ENCODE measurements at places on chromosomes 13 and 19.
A peak's percentile ranks its signal among the peaks of the same experiment; 100 is the strongest.

DNA sequence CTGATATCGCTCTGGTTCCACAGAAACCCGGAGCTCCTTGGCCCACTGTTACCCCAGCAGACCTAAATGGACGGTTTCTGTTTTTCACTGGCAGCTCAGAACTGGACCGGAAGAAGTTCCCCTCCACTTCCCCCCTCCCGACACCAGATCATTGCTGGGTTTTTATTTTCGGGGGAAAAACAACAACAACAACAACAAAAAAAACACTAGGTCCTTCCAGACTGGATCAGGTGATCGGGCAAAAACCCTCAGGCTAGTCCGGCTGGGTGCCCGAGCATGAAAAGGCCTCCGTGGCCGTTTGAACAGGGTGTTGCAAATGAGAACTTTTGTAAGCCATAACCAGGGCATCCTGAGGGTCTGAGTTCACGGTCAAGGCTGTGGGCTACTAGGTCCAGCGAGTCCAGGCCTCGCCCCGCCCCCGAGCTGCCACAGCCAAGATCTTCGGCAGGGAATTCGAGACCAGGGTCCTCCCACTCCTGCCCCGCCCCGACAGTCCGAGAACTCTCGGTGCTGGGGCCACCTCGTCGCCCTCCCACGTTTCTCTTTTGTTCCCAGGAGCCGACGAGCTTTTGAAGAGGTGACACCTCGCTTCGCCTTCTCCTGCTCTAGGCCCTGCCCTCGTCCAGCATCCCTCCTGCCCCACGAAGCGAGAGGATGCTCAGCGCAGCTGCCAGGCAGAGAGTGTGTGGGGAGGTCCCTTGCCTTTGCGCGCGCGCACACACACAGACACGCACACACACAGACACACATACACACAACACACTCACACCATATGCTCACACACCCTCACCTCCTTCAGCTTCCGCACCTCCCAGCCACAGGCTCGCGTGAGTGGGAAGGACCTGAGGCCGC is 8.8 kb downstream of the ZIC2 start:
- no peak for DNase-seq

DNA sequence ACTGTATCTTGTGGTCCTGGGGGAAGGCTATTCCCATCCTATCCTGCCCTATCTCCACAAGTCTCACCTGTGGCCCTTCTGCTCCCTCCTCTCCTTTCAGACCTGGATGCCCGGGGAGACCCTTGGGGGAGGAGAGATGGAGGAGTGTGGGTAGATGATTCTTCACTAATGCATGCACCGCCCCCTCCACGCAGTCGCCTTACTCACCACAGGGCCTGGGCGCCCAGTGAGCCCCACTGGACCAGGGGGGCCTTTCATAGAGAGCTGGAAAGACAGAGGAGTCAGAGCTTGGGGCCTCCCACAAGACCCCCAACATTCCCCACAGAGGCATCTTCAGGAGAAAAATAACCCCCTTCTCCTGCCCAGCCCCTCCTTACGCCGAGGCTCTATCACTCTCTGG is 14.3 kb downstream of the COL5A3 start:
- DNase-seq = no peak

DNA sequence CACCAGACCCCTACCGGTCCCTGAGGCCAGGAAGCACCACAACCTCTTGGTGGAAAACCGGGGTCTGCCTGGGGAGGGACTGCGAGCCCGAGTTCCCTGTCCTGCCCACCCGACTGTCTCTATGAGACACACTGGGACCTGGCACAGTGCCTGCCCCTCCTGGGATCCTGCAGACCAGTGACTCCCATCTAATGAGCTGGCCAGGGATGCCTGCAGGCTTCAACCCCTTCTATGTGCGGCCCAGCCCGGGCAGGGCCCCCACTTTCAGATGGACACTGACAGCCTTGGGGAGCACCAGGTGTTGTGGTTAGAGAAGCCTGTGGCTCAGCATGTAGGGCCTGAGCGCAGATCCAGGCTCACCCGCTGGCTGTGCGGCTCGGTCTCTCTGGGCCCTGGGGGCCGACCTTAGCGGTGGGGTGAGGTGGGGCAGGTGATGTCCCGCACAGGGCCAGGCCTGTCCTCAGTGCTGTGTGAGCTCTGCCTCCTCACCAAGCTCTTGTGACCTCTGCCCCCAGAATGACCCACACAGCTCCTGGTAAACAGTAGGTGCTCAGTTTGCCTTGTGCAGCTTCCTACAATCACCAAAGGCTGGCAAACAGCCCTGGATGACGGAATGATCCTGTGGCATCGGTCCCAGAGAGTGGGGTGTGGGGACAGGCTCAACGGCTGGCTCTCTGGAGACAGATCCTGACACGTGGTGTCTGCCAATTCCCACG is 17.9 kb upstream of the CACTIN start:
- DNase-seq = no peak

DNA sequence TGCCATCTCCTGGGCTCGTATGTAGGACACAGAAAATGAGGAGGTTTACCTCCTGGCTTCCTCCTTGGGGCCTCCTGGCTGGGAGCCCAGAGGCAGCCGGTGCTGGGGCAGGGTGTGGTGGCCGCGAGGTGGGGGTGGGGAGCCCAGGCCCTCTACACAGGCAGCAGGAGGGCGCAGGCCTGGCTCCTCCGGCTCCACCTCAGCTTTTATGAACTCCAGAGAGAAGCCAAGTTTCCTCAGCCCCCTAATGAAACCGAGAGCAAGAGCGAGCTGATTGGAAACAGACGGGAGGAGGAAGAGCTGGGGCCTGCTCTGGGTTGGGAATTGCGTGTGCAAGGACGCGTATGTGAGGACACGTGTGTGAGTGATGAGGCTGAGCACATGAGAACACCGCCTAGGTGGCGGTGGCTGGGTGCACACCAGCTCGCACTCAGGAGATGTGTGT is 23.1 kb downstream of the LYL1 start:
- no peak for DNase-seq

GRCh38 chr19:41415154-41415571 is 12.0 kb downstream of the B3GNT8 start:
- DNase-seq = no peak

- peak; percentile 75 for DNase-seq
These were observed 20.8 kb downstream of the NOVA2 start for GRCh38 chr19:45952686-45953505.

- DNase-seq = no peak
These were observed 139.4 kb downstream of the SIPA1L3 start for GRCh38 chr19:38046254-38047048.

DNA sequence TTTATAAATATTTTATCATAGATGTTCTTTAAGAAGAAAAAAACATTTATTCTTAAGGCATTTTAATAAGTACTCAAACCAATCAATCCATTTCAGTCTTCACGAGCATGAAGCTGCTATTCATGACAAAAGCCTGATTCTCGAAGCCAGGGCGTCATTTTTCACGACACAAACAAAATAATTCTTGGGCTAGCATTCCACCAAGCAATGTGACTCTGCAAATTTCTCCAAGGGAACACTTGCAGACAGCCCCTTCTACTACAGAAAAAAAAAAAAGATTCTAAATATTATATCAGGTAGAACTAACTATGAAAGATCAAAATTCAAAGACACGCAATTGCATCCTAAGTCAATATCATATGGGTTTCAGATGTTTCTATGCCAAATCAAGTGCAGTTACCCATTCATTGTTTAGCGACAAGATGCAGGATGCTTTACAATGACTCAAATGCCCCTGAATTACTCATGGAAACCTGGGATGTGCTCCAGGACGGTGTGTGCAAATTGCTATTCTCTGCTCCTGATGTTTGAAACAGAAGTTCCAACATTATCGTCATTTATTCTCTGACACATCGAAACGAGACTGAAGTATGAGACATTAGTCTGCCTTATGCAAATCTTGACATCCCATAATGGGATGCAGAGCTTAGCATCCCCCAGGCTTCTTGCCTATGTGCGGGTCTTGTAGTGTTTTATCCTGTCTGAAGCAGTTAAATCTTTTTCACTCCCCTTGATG is 517.7 kb downstream of the MYO16 start:
- DNase-seq = no peak

- no peak for DNase-seq
These were observed 15.1 kb downstream of the CC2D1A start for GRCh38 chr19:13920940-13921747.

DNA sequence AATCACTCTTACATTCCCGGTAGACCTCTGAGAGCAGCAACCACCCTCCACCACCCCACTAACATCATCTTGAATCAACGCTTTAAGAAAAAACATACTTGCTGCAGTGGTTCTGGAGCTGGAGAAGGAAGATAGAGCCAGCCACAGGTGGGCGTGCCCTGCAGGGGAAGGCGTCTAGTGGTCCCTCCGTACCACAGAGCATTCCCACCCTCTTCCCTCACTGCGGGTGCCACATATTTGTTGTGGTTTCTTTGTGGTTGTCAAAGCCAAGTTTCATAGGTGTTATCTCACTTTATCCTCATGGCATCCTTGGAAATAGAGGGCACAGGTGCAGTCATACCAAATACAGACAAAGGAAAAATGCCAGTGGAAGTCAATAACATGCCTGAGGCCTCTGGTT is 22.2 kb downstream of the COL4A2 start:
- no peak for DNase-seq

DNA sequence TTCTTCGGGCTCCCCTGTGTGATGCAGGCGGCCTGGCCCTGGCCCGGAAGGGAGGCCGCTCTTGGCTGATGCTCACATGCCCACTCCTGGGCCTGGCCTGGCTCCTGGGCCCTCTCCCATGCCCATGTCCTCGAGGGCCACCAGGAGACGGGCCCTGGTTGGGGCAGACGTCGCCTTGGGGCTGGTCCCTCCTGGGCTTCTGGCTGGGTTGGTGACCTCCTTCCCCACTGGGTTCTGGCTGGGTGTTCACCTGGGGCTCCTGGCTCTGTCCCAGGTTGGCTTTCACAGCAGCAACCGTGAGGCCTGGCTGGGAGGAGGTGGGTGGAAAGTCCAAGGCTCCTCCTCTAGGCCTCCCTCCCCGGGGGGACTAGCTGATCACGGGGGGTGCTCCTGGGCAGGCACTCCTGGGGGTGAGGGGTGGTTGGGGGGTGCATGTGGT is 15.5 kb upstream of the SLC7A10 start:
- DNase-seq = no peak

- DNase-seq = peak; percentile 80
These were observed at the start of gene ZNF792 for GRCh38 chr19:34963573-34964406. Gene ZNF792 (minus strand): TSS chr19:34964229. CDS start chr19:34963662, 567 bp downstream.

- DNase-seq = no peak
These were observed 87.3 kb downstream of the KCTD15 start for GRCh38 chr19:33883859-33884519.

DNA sequence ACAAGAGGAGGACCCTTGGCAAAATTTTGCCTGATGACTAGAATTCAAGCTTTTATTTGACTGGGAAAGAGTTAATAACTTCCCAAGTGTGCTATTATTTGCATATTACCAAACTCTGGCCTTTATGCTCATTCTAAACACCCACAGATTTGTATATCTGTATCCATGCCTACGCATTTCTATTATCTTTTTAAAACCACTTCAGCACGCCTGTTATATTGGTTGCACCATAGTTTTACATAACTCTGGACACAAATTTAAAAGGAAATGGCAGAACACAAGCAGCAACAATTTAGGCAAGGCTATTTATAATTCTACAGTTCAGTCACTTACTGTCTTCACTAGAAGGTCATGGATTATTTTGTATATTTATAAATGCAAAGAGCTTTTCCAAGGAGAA is 3.7 kb upstream of the RASL11A start:
- DNase-seq = no peak

GRCh38 chr13:112729408-112729807 is 39.6 kb downstream of the ATP11A start:
- DNase-seq = no peak

DNA sequence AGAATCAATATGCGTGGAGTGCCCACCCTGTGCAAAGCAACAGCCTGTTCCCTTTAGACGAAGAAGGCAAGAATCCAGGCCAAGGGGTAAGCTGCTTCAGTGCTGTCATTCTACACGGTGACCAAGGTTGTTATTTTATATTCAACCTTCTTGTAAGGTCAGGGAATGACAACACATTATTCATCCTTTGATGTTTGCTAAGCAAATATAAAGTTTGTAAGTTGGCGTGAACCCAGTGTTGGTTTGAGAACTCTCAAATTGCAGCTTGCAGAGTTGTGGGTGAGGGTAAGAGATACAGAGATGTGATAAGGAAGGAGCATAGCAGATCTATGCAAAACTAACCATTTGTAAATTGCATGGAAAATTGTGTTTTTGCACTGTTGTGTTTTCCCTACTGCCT is 436.7 kb downstream of the FGF9 start:
- no peak for DNase-seq

- no peak for DNase-seq
These were observed 977.3 kb downstream of the UQCRFS1 start for GRCh38 chr19:28235606-28236125.

DNA sequence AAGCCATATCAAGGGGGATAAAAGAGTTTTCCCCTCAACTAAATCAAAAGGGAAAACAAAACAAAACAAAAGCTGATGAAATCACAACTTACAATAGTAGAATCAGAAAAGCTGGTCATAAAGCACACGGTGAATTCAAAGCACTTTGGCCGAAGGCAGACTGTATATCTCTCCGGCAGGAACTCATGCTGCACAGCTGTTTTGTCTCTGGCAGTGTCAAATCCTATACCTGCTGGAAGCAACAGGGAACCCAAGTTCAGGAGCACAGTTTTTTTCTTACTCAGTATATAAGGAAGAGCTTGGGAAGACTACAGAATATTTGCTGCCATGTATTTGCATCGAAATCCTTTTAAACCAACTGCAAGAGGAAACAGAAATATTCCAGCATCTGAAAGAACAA is 213.7 kb downstream of the RFC3 start:
- no peak for DNase-seq

- no peak for DNase-seq
These were observed 490.8 kb downstream of the FOXO1 start for GRCh38 chr13:40175639-40176038.

DNA sequence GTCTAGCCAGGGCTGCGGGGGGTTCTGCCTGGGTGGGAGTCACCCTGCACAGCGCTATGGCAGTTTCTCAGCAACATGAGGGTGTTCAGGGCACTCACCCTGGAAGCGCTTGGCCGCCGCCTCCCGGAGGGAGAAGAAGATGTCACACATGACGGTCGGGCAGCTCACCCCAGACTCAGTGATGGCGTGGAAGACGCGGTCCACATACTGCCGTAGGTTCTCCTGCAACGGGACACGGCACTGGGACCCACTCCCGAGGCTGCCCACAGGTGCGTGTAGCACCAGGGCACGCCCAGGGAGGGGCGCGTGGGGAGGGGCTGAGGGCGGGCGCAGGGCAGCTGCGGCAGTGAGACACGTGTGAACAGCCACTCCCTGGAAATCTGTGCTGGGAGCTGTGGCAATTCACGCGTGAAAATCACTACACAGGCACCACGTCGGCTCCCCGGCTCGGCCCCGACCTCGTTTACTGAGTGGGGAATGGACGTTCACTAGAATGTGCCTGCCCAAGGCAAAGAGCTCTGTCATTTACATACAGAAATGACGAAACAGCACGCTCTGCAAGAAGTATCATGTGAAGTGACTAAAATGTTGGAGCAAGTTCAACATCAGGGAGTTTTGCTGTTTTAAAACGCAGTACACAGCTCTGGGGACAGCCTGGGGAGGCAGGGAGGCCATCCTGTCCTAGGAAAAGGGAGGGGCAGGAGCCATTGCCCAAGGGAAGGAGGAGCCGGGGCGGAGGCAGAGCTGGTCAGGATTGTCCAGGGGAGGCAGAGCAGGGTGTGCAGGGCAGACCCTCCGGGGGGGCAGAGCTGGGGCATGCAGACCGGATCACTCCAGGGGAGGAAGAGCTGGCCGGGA is 41.5 kb upstream of the C13orf46 start:
- no peak for DNase-seq
